DMS 273 treated with DMSO at 0.1 percent for 48 hours (cell line): ENCODE measurements at places on chromosomes 16 and 17.

- no peak for DNase-seq
Measured at GRCh38 chr17:45451131-45451530, 18.5 kb upstream of the ARHGAP27 start.

GRCh38 chr17:51914577-51914976, 243.9 kb downstream of the CA10 start:
- DNase-seq, result no peak

GRCh38 chr17:58219789-58220183, 731 bp upstream of the MKS1 start:
- DNase-seq, result no peak

DNA sequence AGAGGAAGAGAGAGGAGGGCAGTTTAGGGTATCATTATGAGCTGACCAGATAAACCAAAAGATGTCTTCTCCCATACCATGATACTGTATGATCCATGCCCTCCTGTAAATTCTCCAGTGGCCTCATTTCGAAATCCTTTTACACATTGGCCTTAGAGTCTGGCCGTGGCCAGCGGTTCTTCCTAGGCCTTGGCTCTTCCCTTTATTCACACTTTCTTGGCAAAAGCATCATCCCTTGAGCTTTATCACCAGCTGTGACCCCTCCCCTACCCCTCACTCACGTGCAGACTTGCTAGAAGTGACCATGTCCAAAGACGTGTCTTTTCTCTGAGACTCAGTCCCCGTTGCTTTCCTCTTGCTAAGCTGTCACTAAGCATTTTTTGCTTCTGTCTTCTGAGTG, 22.8 kb downstream of the KATNIP start:
- DNase-seq, result no peak
